ENCODE measurements at places on chromosomes 1 and 21.
A peak's percentile ranks its signal among the peaks of the same experiment; 100 is the strongest.

- H3K36me3 ChIP-seq, result peaks cover 28% of the 10 kb centered on the region
- H3K4me3 ChIP-seq, result no peak overlapping the region
- DNase-seq, result no peak
- H3K4me1 ChIP-seq, result peaks cover 15% of the 10 kb centered on the region
- no peak overlapping the region for H3K27ac ChIP-seq
Measured at GRCh38 chr1:151273924-151274466, 8.1 kb upstream of the ZNF687 start.

- H3K4me3 ChIP-seq, result no peak overlapping the region
- no peaks in the 10 kb centered on the region for H3K27me3 ChIP-seq
- no peak for DNase-seq
- H3K4me1 ChIP-seq, result no peaks in the 10 kb centered on the region
- H3K27ac ChIP-seq, result no peak overlapping the region
- no peaks in the 10 kb centered on the region for H3K36me3 ChIP-seq
Measured at GRCh38 chr1:74908797-74909196, 175.8 kb downstream of the TYW3 start.

DNA sequence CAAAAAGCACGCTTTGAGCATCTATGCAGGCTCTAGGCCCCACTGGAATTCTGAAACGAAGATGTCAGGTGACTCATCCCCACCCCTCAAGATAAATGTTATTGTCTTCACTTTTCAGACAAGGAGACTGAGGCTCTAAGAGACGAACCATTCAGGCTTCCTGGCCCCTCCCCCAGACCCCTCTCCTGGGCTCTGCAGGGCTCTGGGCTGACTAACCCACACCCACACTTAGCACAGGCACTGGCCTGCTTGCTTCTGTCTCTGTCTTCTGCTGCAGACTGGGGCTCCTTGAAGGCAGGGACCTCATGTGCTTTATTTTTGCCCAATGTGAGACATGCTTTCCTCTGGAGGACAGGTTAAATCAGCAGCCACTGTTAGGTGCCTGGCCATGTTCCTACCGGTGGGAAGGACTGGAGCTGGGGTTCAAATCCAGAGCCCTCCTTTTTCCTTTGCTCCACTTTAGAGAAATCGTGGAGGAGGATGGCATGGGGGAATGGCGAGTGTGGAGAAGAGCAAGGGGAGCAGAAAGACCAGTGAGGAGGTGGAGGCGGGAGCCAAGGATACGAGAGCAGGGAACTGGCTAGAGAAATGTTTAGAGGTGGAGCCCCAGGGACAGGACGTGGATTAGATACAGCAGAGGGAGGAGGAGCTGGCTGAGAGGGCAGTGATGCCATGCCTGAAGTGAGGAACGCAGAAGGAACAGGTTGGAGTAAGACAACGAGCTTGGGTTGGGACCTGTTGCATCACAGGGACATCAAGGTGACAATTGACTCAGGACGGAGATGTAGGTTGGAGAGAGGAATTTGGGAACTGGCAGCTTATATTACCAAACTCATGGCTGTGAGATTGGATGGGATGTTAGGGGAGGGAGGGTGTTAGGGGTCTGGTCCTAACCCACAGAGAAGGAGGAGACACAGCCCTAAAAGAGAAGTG lies 1.7 kb downstream of the TMEM125 start:
- H3K36me3 ChIP-seq, result peaks cover 8% of the 10 kb centered on the region
- peaks cover 20% of the 10 kb centered on the region for H3K4me1 ChIP-seq
- peaks cover 9% of the 10 kb centered on the region for H3K27me3 ChIP-seq
- H3K27ac ChIP-seq, result no peak overlapping the region

GRCh38 chr21:32320726-32321125 lies 22.1 kb downstream of the MRAP start:
- DNase-seq, result no peak
- H3K4me1 ChIP-seq, result no peaks in the 10 kb centered on the region
- H3K27me3 ChIP-seq, result no peaks in the 10 kb centered on the region
- H3K4me3 ChIP-seq, result no peak overlapping the region

DNA sequence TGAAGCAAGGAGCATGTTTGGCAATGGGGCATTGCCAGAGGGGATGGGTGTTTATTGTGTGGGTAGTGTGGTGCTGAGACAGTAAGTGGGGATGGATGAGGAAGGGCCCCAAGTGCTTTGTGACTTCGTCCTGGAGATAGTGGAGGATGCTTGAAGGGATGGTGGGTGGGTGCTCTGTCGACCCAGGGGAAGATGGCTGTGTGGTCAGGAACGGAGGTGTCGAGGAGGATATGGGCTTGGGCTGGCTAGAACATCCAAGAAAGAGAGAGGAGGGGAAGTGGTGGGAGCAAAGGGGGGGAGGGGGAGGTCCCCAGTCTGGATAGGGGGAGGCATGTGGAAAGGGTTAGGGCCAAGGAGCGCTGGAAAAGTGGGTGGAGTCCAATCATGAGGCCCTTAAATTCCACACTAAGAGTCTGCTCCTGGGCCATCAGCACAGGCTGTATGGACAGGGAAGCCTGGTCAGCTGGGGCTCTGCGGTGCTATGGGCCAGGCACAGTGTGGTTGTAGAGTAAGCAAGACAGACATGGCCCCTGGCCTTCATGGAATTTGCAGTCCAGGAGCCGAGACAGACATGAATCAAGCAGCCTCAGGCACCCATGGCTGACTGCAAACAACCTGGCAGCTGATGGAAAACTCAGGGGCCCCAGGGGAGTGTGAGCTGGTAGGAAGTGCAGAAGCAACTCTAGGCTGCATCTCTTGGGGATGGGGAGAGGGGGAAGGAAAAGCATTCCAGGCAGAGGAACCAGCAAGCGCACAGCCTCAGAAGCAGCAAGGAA lies 36.3 kb downstream of the EDN2 start:
- DNase-seq, result no peak
- H3K36me3 ChIP-seq, result no peaks in the 10 kb centered on the region
- H3K27ac ChIP-seq, result no peak overlapping the region
- H3K4me1 ChIP-seq, result no peaks in the 10 kb centered on the region
- peaks cover 3% of the 10 kb centered on the region for H3K27me3 ChIP-seq

- DNase-seq, result no peak
- no peaks in the 10 kb centered on the region for H3K27me3 ChIP-seq
- no peaks in the 10 kb centered on the region for H3K4me1 ChIP-seq
- H3K36me3 ChIP-seq, result no peaks in the 10 kb centered on the region
Measured at GRCh38 chr21:22115746-22116145, 1117.5 kb downstream of the NCAM2 start.

DNA sequence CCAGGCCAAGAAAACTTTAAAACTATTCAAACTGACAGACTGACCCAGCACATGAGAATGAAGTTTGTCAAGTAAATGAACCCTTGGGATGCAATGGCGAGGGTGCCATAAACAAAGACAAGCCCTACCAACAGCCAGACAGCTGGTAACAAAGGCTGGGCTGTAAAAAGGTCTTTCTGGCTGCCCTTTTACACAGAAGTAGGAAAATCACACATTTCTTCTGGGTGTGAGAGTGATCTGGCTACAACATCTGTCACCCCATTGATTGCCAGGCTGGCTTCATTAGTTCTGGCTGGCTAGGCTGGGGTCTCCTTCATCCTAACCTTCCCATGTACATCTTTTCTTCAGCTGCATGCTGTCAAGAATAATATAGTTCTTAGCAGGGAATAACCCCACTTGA lies 83.6 kb upstream of the FOXD3 start:
- no peaks in the 10 kb centered on the region for H3K4me1 ChIP-seq
- no peak overlapping the region for H3K27ac ChIP-seq
- H3K27me3 ChIP-seq, result no peaks in the 10 kb centered on the region
- no peak overlapping the region for H3K4me3 ChIP-seq

GRCh38 chr1:153288634-153289275 lies 24.0 kb downstream of the PGLYRP3 start:
- H3K27me3 ChIP-seq, result peaks cover 3% of the 10 kb centered on the region
- no peaks in the 10 kb centered on the region for H3K36me3 ChIP-seq
- no peak overlapping the region for H3K27ac ChIP-seq
- H3K4me3 ChIP-seq, result no peak overlapping the region
- peak; percentile 27 for DNase-seq

DNA sequence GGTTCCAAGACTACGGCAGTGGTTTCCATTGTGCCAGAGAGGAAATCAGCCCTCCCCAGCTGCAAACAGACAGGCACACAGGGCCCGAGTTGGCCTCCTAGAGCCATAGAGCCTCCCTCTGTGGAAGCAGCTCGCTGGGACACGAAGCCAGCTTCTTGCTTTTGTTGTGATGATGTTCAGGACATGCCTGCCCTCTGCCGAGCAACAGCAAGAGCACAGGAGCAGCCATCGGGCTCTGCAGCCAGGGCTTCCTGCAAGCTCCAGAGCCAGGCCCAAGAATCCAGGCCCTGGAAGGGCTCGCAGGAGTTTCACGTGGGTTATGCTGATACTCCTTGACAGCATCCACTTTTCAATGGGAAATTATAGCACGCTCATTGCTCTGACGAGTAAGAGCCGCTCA lies 18.5 kb downstream of the NPHP4 start:
- H3K4me1 ChIP-seq, result peaks cover 5% of the 10 kb centered on the region
- H3K4me3 ChIP-seq, result no peak overlapping the region
- H3K27me3 ChIP-seq, result no peaks in the 10 kb centered on the region
- no peak for DNase-seq
- no peak overlapping the region for H3K27ac ChIP-seq
- peaks cover 21% of the 10 kb centered on the region for H3K36me3 ChIP-seq

DNA sequence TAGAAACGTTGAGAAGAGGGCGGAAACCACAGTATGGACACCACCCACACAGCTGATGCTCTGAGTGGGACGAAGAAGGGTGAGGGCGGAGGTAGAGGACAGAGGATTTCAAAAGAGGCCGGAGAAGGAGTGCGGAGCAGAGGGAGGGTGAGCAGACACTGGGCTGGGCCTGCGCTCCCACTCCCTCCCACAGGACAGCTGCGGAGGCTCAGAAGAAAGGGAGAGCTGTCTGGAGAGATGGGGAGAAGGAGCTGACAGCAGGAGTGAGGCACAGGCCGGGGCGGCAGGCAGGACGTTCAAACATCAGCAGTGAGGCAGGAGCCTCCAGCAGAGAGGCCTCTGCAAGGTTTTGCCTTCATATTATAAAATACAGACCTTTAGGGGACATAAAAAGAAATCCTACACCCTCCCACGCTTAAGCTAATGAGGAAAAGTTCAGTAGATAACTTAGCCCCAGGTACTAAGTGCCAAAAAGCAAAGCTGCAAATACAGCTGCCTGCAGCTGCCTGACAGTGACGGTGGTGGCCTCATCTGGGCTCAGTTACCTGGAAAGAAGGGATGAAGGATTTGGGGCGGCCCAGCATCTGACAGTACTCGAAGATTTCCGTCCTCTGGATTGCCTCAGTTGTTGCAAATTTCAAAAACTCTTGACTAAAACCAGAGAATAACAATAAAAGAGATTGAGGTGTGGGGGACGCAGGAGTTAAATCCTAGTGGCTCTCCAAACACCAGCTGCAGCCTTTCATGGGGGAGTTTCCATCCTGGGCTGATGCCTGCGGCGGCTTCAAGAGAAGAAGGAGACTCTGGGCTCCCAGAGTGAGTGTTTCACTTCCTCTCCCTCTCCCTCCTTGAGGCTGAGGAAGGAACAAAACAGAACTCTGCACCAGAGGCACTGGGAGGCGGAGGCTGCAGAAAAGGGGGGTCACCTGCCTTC lies 25.6 kb downstream of the SEC16B start:
- H3K4me3 ChIP-seq, result no peak overlapping the region
- no peak overlapping the region for H3K27ac ChIP-seq
- DNase-seq, result no peak
- H3K4me1 ChIP-seq, result no peaks in the 10 kb centered on the region
- H3K36me3 ChIP-seq, result no peaks in the 10 kb centered on the region

DNA sequence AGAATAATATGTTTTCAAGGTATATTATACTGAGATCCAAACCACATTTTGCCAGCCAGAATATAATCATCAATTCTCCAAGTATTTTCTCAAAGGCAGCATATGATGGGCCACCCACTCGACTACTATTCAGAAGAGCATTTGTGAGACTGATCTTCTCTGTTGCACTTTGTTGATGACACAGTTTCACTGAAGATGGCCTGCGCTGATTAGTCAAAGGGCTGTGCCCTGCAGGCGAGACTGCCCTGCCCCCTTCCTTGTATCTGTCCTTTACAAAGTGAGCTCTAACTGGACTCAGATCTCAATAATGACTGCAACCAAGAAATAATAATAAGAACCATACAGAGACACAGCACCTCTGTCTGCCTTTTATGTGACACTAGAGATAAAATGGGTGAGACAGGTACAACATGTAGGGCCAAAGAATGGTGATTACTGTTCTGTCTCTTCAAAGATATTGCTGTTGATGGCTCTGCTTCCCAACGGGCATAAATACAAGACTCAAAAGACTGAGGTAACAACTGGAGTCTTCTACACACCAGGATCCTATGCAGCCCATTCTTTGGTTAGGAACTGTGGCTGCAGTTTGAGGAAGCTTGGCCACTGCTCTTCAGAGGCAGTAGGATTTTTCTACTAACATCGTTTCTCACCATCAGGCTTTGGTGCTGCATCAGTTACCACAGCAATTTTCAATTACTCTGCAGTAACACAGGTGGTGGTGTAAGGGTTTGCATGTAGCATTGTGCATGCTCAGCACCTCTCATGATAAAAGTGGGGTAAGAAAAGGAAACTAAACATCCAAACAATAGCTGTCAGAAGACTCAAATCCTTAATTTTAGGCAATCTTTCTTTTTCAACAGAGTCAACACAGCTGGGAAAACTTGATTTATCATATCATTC lies 481.1 kb downstream of the PTBP2 start:
- DNase-seq, result no peak
- no peaks in the 10 kb centered on the region for H3K4me1 ChIP-seq
- no peaks in the 10 kb centered on the region for H3K36me3 ChIP-seq
- no peak overlapping the region for H3K4me3 ChIP-seq

DNA sequence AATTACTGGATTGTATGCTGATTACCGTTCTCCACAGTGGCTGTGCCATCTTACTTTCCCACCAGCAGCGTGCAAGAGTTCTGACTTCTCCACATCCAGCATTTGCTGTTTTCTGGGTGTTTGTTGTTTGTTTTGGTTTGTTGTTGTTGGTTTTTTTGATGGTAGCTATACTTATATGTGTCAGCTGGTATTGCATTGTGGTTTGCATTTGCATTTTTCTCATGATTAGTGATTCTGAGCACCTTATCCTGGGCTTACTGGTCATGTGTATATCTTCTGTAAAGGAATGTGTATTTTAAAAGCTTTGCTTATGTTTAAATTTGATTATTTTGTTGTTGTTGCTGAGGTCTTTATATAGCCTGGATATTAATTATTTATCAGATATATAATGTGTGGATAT lies 66.9 kb upstream of the MAP1LC3C start:
- no peak overlapping the region for H3K27ac ChIP-seq
- H3K4me1 ChIP-seq, result no peaks in the 10 kb centered on the region
- DNase-seq, result no peak
- no peak overlapping the region for H3K4me3 ChIP-seq
- no peaks in the 10 kb centered on the region for H3K36me3 ChIP-seq
- H3K27me3 ChIP-seq, result no peaks in the 10 kb centered on the region

- H3K27ac ChIP-seq, result peak overlapping the region; percentile 76
- no peak overlapping the region for H3K4me3 ChIP-seq
- peak; percentile 71 for DNase-seq
- H3K27me3 ChIP-seq, result no peaks in the 10 kb centered on the region
- H3K36me3 ChIP-seq, result peaks cover 53% of the 10 kb centered on the region
- peaks cover 67% of the 10 kb centered on the region for H3K4me1 ChIP-seq
Measured at GRCh38 chr1:221708076-221708571, 33.8 kb downstream of the DUSP10 start.

DNA sequence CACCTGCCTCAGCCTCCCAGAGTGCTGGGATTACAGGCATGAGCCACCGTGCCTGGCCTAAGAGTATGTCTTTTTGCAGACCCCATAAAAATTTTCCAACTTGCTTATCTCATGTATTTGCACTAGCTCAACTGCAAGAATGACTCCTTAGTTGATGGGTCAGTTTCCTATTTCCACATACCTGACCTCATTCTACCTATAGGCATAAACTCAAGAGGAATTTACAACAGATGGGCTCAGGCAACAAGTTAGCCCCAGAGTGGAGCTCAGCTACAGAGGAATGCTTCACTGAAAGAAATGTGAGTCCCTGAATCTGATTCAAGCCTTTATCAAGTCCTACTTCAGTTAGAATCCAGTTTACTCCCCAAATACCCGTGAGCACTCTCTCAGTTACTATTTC lies 5.3 kb upstream of the SLC37A1 start:
- DNase-seq, result no peak
- no peaks in the 10 kb centered on the region for H3K36me3 ChIP-seq
- peaks cover 7% of the 10 kb centered on the region for H3K4me1 ChIP-seq
- peaks cover 43% of the 10 kb centered on the region for H3K27me3 ChIP-seq

All from activated CD4-positive, alpha-beta memory T cell treated with anti-CD3 and anti-CD28 coated beads, Interleukin-2, amount 10 ng/mL, durations not matched to agents 7 days and 5 days (primary cell).